ENCODE measurements at places on chromosomes 3 and 15. TPM values are rescaled to one million over a fixed set of nuclear protein-coding genes. Genes with fewer than 3 reads are reported as not detected.
A peak's percentile ranks its signal among the peaks of the same experiment; 100 is the strongest.

DNA sequence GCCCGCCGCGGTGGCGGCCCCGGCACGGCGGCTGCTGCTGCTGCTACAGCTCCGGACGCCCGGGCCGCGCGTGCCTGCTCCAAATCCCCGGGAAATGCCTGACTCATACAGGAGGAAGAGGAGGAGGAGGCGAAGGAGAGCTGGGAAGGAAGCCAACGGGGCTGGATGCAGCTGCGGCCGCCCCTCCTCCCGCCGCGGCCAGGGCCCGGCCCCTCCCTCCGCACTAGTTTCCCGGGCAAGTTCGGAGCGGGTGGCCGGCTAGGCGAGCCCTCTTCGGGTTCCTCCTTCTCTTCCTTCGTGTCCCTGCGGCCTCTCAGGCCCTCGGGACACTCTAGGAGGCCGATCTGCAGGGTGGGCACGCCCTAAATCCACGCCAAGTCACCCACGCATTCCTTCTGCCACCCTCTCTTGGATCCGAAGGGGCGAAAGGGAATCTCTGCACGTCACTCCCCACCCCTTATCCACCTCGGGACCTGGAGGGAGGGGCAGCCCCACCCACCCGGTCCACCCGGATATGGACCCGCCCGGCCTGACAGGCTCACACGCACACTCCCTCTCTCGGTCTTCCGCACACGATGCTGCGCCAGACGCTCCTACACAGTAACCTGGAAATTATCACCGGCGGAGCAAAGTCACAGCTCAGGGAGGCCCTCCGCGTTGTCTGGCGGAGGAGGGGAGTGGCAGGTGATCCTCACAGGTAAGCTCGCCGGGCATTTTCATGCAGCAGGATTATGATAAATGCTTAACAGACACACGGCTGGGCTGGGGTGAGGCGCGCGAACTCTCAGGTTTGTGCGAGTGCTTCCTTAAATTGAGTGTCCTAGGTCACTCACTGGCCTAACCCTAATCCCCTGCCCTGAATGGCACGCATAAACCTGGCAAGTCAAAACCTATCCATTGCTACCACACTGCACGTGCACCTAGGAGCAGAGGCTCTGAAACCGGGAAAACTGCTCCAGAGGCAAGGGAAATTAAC, at the start of the genes OSBPL10 and ZNF860:
OSBPL10 (minus strand) TSS at position 57 of the 976 bp plus-strand sequence. CDS start 83 bp downstream, outside the sequence.
ZNF860 (plus strand) TSS at position 545 of the 976 bp plus-strand sequence. CDS start 7,330 bp downstream, outside the sequence.
- DNase-seq = peak; percentile 83

DNA sequence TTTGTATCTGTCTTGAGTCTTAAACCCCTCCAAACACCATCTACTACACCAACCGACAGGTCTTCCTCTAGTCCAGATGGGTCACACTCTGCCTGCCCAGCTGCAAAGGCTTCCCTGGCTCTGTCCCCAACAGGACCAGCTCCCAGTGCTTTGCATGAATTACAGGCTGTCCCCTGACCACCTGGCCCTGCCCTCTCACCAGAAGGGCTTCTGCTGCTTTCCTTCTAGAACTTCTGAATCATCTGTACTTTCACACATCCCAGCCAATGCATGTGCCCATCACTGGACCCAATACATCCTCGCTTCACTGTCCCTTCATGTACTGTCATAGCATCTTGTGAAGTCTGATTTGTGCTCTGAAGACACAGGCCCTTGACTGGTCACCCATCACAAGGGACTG, 53.6 kb downstream of the HOMER2 start:
- DNase-seq = no peak

DNA sequence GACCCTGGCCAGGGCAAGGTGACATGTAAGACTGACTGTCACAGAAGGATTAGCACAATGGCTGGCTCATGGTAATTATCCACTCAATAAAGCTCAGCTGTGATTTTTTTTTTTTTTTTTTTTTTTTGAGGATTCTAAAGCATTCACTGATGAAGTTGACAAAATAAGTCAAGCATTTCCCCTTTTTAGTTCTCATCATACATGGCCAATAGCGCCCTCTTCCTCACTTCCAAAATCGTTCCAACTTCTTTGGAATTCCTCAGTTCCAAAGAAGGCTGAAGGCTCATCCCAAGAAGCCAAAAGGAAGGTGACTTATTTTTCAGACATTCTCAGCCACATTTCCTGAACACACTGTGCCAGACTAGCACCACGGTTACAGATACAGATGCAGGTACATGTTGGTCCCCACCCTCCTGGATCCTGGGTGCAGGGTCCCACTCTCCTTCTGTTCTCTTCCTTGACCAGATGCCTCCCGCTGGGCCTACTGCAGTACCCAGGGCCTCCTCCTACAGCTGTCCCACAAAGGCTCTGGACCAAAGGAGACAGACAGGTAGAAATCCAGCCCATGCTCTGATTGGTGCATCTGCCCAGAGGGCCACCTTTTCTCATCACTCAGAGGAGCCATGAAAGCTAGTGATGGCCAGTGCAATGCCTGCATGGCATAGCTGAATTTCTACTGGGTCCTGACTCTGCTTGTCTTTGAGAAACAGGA, 202.6 kb downstream of the UACA start:
- DNase-seq = no peak

DNA sequence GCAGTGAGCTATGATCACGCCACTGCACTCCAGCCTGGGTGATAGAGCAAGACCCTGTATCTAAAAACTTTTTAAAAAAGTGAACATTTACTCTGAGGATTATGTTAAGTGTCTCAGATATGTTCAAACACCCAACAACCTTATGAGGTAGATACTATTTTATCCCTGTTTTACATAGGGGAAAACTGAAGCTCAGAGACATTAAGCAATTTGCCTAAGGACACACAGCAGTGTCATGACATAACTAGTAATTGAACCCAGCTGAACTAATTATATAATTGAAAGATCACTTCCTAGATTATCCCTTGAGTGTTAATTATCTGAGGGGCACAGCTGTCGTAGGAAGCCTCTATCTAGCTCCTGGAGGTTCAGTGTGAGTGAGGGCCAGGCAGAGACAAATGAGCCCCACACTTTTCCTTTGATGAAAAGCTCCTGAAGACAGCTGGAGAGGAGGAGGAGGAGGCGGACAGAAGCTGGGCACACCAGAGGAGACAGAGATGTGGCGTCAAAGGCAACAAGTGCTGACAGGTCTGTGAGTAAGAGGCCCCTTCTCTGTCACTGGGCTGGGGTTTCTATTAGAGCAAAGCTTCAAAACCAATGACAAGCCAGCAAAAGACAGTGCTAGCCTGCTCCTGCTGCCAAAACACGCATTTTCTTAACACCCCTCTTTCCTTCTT, 20.5 kb downstream of the TRH start:
- DNase-seq = no peak

DNA sequence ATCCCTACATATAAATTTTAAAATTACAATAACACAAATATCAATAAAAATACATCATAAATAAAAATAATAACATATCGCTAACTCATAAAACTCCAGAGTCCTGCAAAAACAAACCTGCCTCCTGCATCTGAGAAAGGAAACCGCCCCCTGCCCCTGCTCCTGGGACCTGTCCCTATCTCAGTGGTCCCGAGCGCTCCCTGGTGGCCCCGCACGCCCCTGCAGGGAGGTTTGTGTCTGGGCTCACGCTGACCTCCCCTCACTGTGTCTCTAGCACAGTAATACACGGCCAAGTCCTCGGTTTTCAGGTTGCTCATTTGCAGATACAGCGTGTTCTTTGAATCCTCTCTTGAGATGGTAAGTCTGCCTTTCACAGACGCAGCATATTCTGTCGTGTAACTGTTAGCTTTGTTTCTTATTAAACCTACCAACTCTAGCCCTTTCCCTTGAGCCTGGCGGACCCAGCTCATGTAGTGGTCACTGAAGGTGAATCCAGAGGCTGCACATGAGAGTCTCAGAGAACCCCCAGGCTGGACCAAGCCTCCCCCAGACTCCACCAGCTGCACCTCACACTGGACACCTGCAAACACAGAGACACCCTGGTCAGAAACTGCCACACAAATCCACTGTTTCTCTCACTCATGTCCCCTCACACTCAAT, 554.1 kb downstream of the GOLGA6L6 start:
- no peak for DNase-seq

DNA sequence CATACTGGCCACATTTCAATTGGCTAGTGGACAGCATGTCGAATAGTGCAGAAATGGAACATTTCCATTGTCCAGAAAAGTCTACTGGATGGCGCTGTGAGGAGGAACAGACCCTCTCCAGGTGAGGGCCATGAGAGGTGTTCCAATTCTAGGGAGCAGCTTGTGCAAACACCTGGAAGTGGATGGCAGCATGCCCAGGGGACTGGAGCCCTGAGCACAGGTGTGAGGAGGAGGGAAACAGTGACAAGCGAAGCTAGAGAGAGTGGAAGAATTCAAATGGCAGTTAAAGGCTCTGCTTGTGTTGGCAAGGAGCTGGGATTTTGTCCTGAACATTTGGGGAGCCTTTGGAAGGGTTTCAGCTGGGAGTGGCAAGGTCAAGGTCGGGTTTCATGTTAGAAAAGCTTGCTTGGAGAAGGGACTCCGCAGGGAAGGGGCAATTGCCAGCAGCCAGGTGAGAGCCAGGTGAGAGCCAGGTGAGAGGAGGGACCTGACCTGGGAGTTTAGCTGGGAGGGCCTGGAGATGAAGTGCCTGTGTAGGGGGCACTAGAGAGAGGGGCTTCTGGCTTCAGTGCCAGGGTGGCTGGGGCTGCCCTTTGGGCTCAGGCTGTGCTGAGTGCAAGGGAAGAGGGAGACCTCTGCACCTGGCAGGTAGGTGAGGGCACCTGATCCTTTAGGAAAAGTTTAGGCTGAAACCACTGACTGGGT, 93.8 kb downstream of the LINGO1 start:
- DNase-seq = no peak

DNA sequence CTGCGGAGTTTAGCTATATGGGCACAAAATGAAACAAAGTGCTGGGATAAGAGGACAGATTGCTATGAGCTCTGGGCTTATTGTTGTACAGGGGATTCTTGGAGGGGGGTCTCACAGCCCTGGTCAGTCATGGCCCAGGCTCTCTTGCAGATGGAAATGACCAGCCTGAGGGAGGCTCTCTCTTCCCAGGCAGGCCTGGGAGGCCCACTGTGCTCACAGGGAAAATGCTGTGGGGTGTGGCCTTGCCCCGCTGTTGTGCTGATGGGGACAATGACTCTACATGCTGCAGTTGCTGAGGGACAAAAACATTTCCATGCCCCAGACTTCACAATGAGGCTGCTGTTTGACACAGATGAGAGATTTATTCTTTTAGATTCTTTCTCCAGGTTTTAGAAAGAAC, 202.2 kb downstream of the KLF13 start:
- no peak for DNase-seq

DNA sequence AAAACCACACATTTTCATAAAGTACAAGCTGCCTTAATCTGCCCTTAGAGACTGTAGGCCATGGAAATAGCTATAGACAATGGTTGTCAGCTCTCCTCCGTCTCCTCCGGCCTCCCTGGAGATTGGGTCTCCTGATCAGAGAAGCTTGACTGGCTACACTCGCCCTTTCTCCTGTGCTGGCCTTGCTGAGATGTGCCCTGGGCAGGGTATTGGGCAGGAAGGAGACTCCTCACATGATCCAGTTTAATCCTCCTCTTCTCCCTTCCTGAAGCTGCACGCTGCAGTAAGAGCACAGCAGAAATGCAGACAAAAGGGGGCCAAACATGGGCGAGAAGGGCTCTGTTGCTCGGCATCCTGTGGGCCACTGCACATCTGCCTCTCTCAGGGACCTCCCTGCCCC, at the start of gene SLC24A5:
SLC24A5 (plus strand) TSS at position 246 of the 400 bp plus-strand sequence; CDS start at position 301, 55 bp downstream.
- DNase-seq = no peak

GRCh38 chr3:124076235-124076634, 84.3 kb upstream of the ROPN1 start:
- DNase-seq = peak; percentile 13

DNA sequence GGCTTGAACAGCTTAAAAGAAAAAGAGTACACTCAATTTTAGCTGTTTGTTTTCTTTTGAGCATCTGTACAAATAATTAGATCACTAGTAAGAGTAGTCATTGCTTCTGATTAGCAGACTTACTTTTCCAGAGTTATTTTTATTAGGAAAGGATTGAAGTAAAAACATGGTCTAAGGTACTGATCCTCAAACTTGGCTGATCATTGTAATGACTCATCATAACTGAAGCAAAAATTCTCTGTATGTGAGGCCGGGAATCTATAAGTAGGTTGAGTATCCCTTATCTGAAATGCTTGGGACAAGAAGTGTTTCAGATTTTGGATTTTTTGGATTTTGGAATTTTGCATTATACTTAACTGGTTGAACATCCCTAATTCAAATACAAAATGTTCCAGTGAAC, 12.4 kb downstream of the NMD3 start:
- no peak for DNase-seq

TGM5 gene
- total RNA-seq = not detected

- DNase-seq = no peak
These were observed 26.5 kb upstream of the ALPK3 start for GRCh38 chr15:84790676-84791075.

GRCh38 chr15:29054171-29055045, 168.6 kb downstream of the APBA2 start:
- no peak for DNase-seq
